CD4-positive, alpha-beta T cell treated with Interleukin-12 subunit alpha and Interleukin-12 subunit beta, for 1 hour (primary cell): ENCODE measurements at places on chromosomes 16 and 17.
A peak's percentile ranks its signal among the peaks of the same experiment; 100 is the strongest.

- DNase-seq, result no peak
These were observed 85.5 kb upstream of the DOC2B start for GRCh38 chr17:266701-267667.

GRCh38 chr16:1707193-1707790 is 1.3 kb downstream of the MAPK8IP3 start:
- DNase-seq, result peak; percentile 12

DNA sequence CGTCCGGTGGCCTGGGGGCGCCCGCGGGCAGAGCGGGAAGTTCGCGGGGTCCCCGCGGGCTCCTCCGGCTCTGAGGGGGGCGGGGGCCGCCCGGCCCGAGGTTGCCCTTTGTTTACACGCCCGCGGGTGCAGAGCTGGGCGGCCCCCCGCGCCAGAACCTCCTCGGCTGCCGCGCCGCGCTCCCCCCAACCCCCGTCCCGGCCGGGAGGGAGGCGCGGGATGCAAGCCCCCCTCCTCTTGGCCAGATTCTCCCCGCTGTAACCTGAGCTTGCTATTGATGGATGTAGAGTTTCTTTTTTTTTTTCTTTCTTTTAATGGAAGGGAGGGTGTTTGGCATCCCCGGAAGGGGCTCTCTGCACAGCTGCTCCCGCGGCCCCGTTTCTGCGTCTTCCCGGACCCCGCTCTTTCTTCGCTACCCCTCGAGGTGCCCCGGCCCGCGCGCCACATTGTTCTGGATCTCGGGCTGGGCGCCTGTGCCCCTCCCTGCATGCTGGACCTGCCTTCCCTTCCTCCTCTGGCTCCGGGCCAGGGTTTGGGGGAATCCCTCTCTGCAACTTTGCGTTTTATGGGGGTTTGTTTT is 646 bp downstream of the CBX2 start:
- no peak for DNase-seq

DNA sequence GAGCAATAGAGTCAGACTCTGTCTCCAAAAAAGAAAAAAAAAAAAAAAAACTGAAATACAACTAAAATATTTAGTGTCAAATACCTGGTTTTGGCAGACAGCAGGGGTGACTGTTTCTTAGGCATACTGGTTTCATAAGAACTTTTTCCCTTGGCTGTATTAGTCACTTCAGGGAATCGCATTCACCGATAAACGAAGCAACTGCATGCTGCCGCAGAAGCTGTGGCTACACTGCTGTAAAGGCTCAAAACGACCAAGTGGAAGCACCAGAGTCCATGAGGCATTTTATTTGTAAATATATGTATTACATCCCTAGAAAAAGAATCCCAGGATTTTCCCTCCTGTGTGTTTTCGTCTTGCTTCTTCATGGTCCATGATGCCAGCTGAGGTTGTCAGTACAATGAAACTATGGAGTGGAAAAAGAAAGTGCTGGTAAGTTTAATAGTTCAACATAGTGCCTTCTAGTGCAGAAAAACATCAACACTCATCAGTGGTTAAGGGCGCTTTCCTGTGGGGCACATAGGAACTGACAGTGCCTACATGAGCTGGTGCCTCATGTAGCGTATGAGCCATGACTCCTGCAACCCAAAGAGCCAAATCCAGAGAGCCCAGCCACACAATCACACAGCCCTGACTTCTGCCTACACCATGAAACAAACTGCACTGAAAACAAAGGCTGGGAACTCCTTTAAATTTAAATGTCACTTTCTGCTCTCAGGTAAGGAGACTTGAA is 7.3 kb downstream of the RPS15A start:
- peak; percentile 27 for DNase-seq

DNA sequence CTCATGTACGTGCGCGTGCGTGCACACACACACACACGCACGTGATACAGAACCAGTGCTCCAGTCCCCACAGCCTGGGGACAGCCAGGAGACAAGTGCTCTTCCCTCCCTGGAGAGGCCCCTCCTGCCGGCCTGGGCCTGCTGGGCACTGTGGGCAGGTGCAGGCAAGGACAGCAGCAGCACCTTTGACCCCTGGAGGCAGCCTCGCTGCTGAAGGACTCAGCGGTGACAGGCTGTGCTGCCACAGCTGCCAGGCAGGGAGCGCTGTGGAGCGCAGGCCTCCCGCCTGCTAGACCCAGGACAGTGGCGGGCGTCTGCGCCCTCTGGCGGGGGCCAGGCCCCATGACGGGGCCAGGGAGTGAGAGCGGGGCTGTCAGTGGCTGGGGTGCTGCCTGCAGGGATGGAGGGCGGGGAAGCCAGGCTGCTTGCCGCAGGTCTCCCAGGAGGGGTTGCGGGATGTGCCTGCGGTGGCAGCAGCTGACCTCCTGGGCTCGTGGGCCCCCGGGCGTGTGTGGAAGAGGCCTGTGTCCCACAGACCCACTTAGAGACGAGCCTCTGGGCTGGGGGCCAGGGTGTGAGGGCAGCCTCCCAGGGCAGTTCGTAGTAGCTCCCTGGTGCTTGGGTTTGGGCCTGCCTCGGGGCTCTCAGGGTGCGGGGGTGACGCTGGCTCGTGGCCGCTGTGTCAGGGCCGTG is 63.5 kb upstream of the PVALEF start:
- peak; percentile 91 for DNase-seq

- DNase-seq, result no peak
These were observed 325.8 kb downstream of the CBLN1 start for GRCh38 chr16:48955837-48956236.

GRCh38 chr17:3594051-3594800 is 15.0 kb downstream of the TRPV1 start:
- DNase-seq, result no peak

GRCh38 chr17:77131904-77132303 is 8.9 kb upstream of the SEC14L1 start:
- no peak for DNase-seq

DNA sequence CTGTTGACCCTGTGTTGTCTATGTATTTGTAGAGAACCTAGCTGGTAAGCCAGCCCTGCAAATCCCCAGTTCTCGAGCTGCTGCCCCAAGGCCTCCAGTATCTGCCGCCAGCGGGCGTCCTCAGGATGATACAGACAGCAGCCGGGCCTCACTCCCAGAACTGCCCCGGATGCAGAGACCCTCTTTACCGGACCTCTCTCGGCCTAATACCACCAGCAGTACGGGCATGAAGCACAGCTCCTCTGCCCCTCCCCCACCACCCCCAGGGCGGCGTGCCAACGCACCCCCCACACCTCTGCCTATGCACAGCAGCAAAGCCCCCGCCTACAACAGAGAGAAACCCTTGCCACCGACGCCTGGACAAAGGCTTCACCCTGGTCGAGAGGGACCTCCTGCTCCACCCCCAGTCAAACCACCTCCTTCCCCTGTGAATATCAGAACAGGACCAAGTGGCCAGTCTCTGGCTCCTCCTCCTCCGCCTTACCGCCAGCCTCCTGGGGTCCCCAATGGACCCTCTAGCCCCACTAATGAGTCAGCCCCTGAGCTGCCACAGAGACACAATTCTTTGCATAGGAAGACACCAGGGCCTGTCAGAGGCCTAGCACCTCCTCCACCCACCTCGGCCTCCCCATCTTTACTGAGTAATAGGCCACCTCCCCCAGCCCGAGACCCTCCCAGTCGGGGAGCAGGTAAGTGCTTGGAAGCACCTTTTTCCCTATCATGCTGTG is 23.1 kb upstream of the CDC6 start:
- no peak for DNase-seq

DNA sequence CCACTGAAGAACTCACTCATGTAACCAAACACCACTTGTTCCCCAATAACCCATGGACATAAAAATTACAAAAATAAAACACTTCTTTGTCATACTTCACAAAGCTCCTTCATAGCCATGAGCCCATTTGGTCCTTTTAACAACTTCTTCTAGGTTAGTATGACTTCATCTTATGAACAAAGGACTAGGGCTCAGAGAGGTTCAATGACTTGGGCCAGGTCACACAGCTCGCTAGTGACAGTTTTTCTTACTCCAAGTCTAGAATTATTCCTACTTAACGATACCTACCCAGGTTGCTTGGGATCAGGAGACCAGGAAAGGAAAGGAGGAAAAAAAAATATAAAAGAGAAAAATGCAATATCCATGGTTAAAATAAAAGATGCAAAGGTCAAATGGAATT is 353.4 kb downstream of the SOX9 start:
- DNase-seq, result no peak

- DNase-seq, result no peak
These were observed 1.6 kb downstream of the FAM117A start for GRCh38 chr17:49762151-49762941.

- peak; percentile 38 for DNase-seq
These were observed at the start of gene NOL3 for GRCh38 chr16:67170168-67170948. NOL3 (plus strand) TSS chr16:67170538.

- no peak for DNase-seq
These were observed 43.8 kb downstream of the PIMREG start for GRCh38 chr17:6488008-6488539.

DNA sequence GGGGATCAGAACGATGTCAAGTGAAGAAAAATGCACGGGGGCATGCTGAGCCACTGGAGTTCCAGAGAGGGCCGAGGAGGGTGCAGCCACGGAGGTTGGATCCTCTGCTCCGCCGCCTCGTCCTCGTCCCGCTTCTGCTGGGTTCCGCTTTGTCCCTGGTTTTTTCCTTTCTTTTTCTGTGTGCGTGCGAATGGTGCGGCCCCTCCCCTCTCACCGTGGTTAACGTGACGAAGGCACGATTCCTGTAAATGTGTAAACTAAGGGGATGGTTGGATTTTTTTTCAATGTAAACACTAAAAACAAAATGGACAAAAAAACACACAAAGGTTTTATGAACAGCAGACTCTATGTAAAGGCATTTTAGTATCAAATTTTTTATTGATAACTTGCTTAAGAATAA is 46.7 kb downstream of the ACTG1 start:
- no peak for DNase-seq

GRCh38 chr17:8159459-8160223 is 3.1 kb downstream of the VAMP2 start:
- peak; percentile 7 for DNase-seq

- DNase-seq, result no peak
These were observed 191.6 kb downstream of the WWOX start for GRCh38 chr16:78290872-78291591.

DNA sequence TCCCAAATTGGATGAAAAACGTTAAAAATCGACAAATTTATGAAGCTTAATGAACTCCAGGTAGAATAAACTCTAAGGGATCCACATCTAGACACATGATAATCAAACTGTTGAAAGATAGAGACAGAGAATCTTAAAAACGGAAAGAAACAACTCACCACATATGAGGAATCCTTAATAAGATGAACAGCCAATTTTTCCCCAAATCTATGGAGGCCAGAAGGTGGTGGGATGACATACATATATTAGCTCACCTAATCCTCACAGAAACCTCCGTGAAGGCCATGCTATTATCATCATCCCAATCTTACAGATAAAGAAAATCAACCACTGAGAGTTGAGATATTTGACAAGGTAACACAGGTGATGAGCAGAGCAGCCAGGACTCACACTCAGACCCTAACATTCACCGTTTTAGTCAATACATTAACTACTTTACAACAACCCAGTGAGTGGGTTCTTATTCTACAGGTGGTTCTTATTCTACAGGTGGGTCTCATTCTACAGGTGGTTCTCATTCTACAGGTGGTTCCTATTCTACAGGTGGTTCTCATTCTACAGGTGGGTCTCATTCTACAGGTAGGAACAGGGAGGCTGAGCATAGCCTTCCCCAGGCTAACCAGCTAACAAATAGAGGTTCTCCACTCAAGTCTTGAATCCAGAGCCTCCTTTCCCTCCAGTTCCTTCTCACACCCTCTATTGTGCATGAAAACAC is 4.8 kb downstream of the CACNG1 start:
- no peak for DNase-seq

DNA sequence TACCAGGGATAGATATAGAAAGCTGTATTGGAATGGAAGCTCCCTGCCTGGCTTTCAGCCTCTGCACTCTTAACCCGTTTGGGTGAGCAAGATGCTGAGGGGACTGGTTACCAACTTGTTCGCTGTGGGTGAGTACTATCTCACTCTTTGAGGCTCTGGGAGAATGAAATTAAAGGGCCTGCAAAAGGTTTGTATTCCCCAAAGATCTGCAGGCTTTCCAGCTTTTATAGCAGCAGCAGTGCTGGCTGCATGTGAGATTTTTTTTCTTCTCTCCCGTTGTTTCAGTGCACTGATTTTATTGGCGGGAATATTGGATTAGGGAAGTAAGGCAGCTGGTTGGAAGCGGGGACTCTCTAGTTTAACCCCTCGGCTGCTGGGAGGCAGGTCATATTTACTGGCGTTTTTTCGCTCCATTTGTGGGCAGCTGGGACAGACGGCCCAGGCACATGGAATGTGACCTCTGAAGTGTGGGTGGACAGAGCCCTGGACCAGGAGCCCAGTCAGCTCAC is 30.9 kb downstream of the C17orf75 start:
- DNase-seq, result no peak

- DNase-seq, result no peak
These were observed 120.5 kb downstream of the CLEC16A start for GRCh38 chr16:11064851-11065250.
